Progenitor cell of endocrine pancreas (in vitro differentiated cells): ENCODE measurements at places on chromosomes 7 and 10.

DNA sequence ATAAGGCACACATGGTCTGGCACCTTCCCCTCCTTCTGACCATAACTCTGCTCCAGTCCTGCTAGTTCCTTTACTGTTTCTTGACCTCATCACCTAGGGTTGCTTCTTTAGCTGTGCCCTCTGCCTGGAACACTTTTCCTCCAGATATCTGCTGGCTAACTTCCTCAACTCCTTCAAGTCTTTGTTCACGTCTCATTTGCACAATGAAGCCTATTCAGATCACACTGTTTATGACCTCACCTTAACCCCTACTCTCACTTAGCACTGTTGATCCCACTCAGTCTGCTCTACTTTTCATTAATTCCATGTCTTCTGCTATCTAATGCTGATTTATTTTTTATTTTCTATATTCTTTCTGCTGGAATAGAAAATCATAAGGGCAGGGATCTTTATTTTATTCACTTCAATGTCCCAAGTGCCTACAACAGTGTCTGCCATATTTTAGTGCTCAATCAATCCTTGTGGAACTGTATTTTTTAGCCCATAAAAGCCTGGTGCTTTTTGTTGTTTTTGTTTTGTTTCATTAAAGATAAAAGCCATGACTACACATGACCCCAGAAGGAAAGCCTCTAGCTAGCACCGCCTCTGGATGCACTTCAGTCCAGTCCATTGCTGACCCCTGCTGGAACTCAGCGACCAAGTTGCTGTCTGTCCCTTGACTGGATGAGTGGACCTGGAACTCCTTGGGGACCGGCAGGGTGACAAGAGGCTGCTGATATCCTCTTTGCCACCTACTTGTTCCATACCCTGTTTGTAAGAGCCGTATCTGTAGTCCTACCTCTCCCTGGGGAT, 12.3 kb downstream of the KLF14 start:
- DNase-seq, result peak; percentile 59

GRCh38 chr10:5040781-5041470, 37.3 kb upstream of the AKR1C2 start:
- DNase-seq, result no peak

DNA sequence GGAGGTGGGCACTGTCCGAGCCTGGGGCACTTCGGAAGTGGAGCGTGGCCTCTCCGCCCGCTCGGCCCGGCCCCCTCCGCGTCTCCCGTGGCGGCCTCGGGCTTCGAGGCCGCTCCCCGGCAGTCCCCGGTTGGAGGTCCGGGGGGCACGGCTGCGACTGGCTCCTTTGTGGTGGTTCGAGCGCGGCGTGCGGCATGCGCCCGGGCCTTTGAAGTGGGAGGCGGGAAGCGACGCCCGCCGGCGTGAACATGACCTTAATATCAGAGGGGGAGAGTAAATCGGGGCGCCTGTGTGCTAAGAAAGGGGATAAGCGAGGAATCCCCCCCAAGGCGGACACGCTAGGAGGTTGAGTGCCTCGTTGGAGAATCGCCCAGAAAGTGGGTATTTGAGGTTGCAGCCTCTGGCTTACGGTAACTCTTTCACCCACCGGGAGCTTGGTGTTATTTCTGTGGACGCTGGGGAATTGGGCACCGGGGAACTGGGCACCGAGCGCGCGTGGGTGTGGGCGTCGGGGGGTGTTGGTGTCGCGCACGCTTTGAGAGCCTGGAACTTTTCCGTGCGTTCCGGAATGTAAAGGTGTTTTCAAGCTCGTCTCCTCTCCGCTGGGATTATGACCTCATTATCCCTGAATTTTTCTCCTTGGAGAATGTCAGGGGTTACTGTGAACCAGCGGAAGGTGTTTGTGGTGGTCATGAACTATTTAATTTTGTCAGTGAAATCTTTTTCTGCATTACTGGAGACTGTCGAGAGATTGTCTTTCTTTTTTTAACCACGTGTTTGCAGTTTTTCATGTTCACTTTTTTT, 660 bp downstream of the SUV39H2 start:
- DNase-seq, result no peak

DNA sequence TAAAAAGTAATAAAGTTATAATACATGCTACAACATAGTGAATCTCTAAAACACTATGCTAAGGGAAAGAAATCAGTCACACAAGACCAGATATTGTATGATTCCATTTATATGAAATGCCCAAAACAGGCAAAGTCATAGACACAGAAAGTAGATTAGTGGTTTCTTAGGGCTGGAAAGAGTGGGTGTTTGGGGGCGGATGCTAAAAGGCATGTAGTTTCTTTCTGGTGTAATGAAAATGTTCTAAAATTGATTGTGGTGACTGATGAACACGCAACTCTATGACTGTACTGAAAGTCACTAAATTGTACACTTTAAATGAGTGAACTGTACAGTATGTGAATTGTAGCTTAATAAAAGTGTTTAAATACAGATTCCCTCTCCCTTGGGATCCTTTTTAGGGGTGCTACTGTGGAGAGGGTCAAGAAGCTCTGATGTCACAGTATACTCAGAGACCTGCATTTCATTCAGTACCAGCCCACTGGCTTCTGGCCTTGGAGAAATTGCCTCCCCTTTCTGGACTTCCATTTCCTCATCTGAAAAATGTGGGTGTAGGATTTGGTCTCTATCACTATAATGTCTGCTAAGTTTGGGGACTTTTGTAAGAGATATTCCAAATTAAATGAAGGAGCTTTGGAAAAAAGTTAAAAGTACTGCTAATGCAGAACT, 46.4 kb downstream of the AOAH start:
- DNase-seq, result no peak

DNA sequence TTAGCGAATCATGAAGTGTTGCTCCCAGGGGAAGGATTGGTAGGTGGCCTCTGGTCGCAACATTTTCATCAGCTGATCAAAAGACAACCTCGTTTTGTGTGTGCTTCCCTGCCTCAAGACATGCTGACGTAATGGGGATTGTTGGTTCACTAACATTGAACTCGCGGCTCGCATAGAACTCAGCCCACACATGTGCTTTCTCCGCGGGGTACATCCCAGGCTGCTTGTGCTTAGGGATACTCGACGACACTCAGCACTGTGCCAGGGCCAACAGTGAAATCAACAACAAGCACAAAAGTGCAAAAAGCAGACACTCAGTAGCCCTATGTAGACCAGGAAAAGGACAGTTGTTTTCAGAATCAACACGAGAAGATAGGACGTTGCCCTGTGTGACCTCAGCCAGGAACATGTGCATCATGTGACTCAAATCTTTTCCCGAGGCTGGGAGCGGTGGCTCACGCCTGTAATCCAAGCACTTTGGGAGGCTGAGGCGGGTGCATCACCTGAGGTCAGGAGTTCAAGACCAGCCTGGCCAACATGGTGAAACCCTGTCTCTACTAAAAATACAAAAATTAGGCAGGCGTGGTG, 20.8 kb downstream of the WIPI2 start:
- DNase-seq, result no peak

GRCh38 chr7:146423446-146423845, 306.8 kb downstream of the CNTNAP2 start:
- DNase-seq, result no peak

DNA sequence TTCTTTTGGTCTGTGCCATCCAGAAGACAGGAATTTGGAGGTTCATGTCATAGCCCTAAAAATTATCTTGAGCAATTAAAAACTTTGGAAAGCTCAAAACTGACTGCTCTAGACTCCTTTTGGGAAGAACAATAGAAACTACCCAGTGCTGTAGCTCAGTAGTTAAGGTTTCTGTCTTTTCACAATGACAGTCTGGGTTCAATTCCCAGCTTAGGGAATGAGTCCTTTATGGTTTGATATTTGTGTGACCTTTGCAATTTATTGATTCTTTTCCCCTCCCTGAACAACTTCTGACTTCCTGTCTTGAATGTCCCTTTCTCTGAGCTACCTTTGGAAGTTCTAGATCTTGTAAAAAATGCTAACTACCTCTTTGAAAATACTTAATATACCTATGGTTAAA, 603.3 kb upstream of the IGFBP3 start:
- no peak for DNase-seq

DNA sequence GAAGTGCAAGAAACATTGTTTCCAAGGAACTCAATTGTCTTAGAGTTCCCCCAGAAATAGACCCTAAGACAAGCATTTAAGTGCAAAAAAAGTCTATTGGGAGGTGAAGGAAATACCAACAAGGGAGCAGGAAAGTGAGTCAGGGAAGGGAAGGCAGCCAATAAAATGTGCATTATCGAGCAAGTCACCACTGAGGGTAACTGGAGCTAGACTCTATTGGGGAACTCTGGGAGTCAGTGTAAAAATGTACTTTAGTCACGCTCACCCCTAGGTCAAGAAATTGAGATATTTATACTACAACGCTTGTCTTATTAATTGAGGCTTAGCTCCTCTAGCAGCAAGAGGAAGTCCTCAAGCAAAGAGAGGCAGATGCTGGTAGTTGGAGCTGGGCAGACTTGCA, 137.7 kb downstream of the RTKN2 start:
- DNase-seq, result no peak

- no peak for DNase-seq
These were observed 40.5 kb downstream of the CAPZA2 start for GRCh38 chr7:116902867-116903266.

DNA sequence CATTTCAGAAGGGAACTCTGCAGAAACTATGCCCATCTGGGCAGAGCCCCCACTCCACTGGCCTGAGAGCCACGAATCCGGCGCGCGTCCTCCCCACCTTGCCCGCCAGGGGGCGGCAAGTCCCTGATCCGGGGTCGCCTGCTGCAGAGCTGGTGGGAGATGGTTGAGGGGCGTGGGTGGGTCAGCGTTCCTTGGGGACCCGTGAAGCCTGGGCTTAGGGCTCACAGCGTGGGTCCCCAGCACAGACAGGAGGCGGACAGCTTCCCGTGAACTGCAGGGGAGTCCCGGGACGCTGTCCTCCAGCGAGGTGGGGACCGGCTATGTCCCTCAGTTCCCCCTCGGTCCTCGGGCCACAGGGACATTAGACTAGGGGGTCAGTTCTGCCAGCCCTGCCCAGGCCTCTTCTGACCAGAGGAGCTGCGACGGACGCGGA, 585 bp upstream of the POP7 start:
- DNase-seq, result peak; percentile 89

- DNase-seq, result no peak
These were observed 216.1 kb downstream of the CCDC3 start for GRCh38 chr10:12785415-12785831.

DNA sequence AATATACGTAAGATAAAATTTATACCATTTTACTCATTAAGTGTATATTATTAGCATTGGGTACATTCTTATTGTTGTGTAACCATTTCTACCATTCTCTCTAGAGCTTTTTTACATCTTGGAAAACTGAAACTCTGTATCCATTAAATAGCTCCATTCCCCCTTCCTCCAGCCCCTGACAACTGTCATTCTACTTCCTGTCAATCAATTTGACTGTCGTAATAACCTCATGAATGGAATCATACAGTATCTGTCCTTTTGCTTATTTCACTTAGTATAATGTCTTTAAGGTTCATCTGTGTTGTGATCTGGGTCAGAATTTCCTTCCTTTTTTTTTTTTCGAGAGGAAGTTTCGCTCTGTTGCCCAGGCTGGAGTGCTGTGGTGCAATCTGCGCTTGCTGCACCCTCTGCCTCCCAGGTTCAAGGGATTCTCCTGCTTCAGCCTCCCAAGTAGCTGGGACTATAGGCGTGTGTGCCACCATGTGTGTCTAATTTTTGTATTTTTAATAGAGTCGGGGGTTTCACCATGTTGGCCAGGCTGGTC, 15.6 kb downstream of the ZRANB1 start:
- no peak for DNase-seq

DNA sequence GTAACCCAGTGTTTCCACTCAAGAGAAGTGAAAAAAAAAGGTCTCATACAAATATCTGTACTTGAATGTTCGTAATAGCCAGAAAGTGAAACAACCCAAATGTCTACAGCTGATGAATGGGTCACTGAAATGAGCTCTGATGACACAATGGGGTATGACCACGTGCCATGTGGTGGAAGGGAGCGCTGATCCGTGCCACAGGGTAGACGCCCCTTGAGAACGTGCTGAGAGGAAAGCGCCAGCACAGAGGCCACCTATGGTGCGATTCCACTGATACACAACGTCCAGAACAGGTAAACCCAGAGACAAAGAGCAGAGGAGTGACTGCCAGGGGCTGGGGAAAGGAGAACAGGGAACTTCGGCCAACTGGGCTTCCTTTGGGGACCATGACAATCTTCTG, 50.3 kb downstream of the MAD1L1 start:
- DNase-seq, result no peak

DNA sequence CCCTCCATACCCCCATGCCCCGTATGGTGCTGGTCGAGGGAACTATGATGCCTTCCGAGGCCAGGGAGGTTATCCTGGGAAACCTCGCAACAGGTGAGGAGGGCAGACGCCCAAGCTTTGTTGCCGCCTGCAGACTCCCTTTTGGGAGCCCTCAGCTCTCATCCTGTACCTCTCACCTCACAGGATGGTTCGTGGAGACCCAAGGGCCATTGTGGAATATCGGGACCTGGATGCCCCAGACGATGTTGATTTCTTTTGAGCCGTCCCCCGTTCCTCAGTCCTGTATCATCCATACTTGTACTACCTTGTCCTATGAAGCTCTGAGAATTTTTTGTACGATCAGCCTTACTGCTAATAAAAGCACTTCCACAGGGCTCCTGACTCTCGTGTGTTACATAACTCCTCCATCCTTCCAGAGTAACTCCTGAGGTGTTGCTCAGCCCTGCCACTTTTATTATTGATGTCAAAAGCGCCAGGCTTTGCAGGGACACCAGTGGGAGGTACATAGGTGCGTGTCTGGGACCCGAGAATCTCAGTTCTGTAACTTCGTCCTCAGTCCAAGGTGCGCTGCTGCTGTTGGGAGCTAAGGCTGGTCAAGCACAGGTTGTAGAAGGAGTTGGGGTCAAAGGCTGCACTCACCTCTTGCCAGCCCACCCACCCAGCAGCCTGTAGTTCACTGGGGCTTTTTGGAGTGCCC, 1.1 kb downstream of the UFSP1 start:
- DNase-seq, result no peak

DNA sequence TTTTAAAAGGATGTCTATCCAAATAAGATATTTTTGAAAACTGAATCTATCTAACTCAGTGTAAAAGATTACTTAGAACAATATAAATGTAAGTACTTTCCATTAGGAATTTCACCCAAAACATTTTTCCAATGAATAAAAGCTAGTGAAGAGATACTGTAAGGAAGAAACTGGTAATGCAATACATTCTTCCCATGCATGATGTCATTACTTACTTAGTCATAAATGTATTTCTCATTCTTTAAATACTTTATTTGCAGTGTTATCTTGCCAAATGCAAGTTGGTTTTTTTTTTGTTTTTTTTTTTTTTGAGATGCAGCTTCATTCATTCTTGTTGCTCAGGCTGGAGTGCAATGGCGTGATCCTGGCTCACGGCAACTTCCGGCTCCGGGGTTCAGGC, 265.6 kb downstream of the PHF14 start:
- DNase-seq, result no peak

DNA sequence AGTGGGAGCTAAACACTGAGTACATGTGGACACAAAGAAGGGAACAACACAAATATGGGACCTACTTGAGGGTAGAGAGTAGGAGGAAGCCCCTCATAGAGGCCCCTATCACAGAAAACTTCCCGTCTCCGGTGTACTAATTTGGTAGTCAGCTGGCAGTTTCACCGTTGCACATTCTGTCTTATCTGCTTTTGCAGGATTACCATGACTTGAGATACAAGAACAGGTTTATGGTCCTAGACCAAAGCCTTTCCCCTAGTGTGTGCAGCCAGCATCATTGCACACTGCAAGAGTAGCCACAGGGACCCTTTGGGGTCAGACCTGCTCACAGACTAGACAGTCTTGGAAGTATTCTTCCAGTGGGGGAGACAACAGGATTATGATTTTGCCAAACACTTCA, 5.9 kb upstream of the IFIT1B start:
- DNase-seq, result no peak

- no peak for DNase-seq
These were observed 32.9 kb upstream of the CUX1 start for GRCh38 chr7:101784292-101785127.
